Fibroblast of skin of abdomen (primary cell): ENCODE measurements at places on chromosomes 11 and 22.

- peak; percentile 77 for DNase-seq
Observed at GRCh38 chr11:67262731-67263675, 3.3 kb upstream of the GRK2 start.

GRCh38 chr11:121625777-121626506 is 173.2 kb upstream of the SORL1-AS1 start:
- no peak for DNase-seq

- no peak for DNase-seq
Observed at GRCh38 chr22:31218565-31219262, 6.6 kb downstream of the LIMK2 start.

DNA sequence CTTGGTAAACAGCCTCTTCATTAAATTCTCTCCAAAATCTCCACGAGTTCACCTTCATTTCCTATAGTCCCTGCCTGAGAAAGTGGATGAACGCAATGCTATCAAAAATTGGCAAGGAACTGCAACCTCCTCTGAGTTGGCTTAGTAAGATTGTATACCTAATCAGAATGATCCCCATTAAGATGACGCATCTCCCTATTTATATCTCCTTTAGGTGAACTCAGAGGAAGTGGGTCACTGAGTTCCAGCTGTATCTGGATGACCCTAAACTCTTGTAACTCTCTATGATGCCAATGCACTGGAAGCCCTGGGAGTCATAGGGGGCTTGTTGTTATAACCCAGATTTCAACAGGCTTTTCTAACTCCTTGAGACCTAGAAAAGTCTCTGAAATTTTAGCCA is 48.2 kb downstream of the OR10A6 start:
- DNase-seq: no peak

DNA sequence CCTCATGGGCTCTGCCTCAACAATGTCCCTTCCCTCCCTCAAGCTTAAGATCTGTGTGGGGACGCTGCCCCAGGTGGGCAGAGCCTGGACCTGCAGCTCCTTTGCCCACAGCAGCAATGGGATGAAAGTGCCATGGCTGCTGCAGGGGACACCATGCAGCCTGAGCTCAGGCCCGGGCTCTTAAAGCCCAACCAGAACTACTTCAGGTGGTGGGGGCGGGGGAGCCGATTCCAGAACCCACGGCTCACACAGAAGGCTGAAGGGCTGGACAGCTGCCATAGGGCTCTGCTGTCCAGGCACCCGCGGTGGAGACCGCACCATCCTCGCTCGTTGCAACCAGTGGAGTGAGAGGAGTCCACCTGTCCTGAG is 12.5 kb downstream of the CHID1 start:
- no peak for DNase-seq

GRCh38 chr22:41846268-41846987 is 13.5 kb downstream of the SREBF2 start:
- DNase-seq: no peak

- no peak for DNase-seq
Observed at GRCh38 chr11:134609361-134610115, 197.5 kb upstream of the B3GAT1 start.

DNA sequence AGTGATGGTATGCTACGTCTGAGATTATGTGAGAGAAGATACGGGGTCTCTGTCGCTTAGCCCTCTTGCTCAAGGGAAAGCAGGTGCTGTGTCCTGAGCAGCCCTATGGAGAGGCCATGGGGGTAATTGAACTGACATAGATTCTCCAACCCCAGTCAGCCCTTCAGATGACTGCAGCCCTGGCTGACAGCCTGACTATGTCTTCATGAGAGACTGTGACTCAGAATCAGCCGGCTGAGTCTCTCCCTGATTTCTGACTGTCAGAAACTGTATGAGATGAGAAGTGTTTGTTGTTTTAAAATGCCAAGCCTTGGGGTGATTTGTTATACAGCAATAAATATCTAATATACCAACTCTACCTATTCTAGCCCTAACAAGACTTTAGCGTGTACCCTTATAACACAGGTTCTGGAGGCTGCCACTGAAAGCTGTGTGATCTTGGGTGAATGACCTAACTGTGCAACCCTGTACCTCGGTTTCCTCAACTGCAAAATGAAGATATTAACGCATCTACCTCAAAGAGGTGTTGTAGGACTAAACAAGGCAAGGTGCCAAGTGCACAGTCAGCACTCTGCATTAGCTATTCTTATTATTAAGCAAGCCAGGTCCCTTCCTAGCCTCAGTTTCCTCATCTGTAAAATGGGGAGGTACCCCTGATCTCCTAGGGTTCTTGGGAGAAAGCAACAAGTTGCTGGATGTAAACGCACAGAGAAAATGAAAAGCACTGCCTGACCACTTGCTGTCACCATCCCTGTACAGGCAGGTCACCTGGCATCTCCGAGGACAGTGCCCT is 24.9 kb downstream of the SLC43A1 start:
- DNase-seq: no peak

DNA sequence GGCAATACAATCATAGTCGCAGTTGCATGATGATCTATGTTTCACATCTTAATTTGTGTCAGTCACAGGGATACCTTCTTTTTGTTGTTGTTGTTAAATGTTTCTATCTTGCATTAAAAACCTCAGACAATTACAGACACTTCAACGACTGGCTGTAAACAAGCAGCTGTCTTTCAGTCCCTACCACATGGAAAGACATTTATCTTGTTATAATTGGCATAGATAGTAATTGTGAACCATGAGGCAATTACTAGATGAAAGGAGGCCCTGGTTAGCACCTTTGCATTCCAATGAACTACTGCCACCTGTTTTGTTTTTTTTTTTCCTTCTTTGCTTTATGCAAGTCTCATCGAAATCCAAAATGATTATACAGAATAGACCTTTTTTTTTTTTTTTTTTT is 416.8 kb downstream of the LRRC4C start:
- DNase-seq: no peak

DNA sequence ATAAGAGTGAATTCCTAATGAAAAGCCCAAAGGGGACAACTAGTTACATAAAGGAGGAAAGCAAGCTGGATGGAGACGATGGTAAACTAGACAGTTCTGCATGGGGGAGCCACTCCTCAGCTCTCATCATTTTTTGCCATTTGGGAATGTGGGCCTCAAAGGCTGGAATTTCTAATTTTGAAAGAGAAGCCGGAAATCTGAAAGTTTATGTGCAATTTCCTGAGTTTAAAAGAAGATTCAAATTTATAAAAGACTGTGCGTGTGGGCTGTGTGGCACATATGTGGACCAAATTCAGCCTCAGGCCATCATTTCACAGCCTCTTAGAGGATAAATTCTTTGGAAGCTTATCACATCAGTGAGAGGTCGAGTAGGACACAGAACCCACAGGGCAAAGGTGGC is 18.3 kb upstream of the CRY2 start:
- DNase-seq: no peak

DNA sequence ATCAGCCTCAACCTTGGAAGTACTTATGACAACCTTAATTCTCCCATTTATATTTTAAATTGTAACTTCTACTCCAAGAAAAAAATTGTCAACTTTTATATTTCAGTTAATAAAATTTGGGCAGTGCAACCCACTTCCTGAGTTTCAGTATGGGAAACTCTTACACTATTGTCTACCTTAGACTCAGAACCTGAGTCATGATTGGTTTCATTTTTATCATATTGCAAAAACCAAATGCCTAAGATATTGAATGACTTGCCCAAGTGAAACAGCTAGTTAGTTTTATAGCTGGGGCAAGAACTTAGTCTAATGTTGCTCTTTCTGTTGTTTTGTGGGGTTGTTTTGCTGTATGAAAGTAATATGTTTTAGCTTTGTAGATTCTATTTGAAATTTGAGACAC is 334.0 kb upstream of the ARHGAP42 start:
- no peak for DNase-seq

DNA sequence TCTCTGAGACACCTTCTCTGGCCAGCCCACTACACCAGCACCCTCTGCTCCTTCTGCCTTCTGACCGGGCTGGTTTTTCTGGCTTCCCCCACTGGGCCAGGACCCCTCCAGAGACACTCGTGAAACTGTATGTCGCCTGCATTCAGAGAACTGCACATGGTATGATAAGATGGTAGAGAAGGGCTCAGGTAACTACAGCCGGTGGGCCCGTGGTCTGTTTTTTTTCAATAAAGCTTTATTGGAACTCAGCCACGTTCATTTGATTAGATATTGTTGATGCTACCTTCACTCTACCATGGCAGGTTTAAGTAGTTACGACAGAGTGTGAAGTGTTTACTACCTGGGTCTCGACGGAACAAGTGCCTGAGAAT is 514.0 kb downstream of the TBC1D22A start:
- DNase-seq: no peak

- DNase-seq: peak; percentile 82
Observed at GRCh38 chr11:58900479-58901420, 38.5 kb upstream of the GLYATL1 start.

- no peak for DNase-seq
Observed at GRCh38 chr11:64891215-64891848, 12.9 kb upstream of the EHD1 start.
